ENCODE measurements at places on chromosomes 5 and 9. TPM values are rescaled to one million over a fixed set of nuclear protein-coding genes. Genes with fewer than 3 reads are reported as not detected.

FCN2 gene
- total RNA-seq: not detected

PRUNE2 gene
- total RNA-seq: 0.40 TPM

CCDC69 gene
- total RNA-seq: 73.1 TPM

UGT3A1 gene
- not detected for total RNA-seq

CMYA5 gene
- total RNA-seq: 0.21 TPM

NUDT2 gene
- 28.9 TPM for total RNA-seq

TESK1 gene
- total RNA-seq: 27.9 TPM

STKLD1 gene
- total RNA-seq: 0.20 TPM

MRPL50 gene
- 8.3 TPM for total RNA-seq

SAXO1 gene
- total RNA-seq: 0.12 TPM

PCDHGB1 gene
- not detected for total RNA-seq

PCDHB9 gene
- not detected for total RNA-seq

FIBCD1 gene
- total RNA-seq: not detected

ANXA2R gene
- total RNA-seq: 32.0 TPM

ABCA1 gene
- 0.09 TPM for total RNA-seq

ORM1 gene
- total RNA-seq: not detected

SIL1 gene
- 23.9 TPM for total RNA-seq

SLC1A3 gene
- not detected for total RNA-seq

MAMDC2 gene
- total RNA-seq: not detected

AP3S1 gene
- total RNA-seq: 57.1 TPM

CDHR2 gene
- 0.56 TPM for total RNA-seq

FAM169A gene
- 5.8 TPM for total RNA-seq

ADAMTS2 gene
- total RNA-seq: not detected

PCDHGA2 gene
- not detected for total RNA-seq

SLC2A6 gene
- 5.5 TPM for total RNA-seq

IFNK gene
- not detected for total RNA-seq

FCN1 gene
- total RNA-seq: not detected

CDC20B gene
- total RNA-seq: 0.53 TPM

PCDHB14 gene
- total RNA-seq: not detected

AIF1L gene
- total RNA-seq: 0.12 TPM

TIMD4 gene
- total RNA-seq: 10.2 TPM

TCOF1 gene
- 95.3 TPM for total RNA-seq

SIT1 gene
- 144 TPM for total RNA-seq

PLAC8L1 gene
- 0.87 TPM for total RNA-seq

CDX1 gene
- total RNA-seq: not detected

IQGAP2 gene
- 118 TPM for total RNA-seq

LHFPL2 gene
- not detected for total RNA-seq

ST6GALNAC4 gene
- total RNA-seq: 71.4 TPM

PKD2L2 gene
- not detected for total RNA-seq

NUTM2F gene
- total RNA-seq: not detected

F2RL1 gene
- total RNA-seq: 0.82 TPM

PTGDS gene
- 1.2 TPM for total RNA-seq

MAMDC4 gene
- 15.5 TPM for total RNA-seq

INSL6 gene
- total RNA-seq: not detected

SPEF2 gene
- total RNA-seq: 5.6 TPM

ENTPD2 gene
- not detected for total RNA-seq

DPYSL3 gene
- total RNA-seq: 0.30 TPM

SGCD gene
- total RNA-seq: not detected

RABL6 gene
- total RNA-seq: 113 TPM

FPGS gene
- 117 TPM for total RNA-seq

PARP8 gene
- total RNA-seq: 79.8 TPM

MYOT gene
- not detected for total RNA-seq

SHOC1 gene
- not detected for total RNA-seq

FBP1 gene
- 0.30 TPM for total RNA-seq

SLC30A5 gene
- 49.6 TPM for total RNA-seq
